Activated T-cell treated with anti-CD3 and anti-CD28 coated beads, Interleukin-2, amount 50 U/mL, for 1 hour (primary cell): ENCODE measurements at places on chromosomes 6 and 20.

DNA sequence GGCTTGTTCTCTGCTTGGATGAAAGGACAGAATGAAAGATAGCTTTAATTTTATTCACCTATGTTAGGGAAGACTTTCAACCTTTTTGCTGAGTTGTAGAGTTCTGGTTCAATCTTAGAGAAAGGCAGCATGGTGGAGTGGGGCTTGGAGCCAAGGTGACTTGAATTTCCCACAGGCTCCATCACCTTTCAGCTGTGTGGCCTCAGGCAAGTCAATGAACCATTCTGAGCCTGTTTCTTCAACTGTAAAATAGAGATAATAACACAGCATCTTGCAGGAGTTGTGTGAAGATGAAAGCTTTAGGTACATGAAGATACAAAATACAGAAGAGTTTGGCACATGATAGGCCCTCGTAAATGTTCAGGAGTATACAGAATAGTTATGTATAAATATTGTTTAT is 19.1 kb upstream of the DTNBP1 start:
- no peak for DNase-seq

- DNase-seq: no peak
These were observed 549.0 kb downstream of the CDH26 start for GRCh38 chr20:60507087-60507694.

DNA sequence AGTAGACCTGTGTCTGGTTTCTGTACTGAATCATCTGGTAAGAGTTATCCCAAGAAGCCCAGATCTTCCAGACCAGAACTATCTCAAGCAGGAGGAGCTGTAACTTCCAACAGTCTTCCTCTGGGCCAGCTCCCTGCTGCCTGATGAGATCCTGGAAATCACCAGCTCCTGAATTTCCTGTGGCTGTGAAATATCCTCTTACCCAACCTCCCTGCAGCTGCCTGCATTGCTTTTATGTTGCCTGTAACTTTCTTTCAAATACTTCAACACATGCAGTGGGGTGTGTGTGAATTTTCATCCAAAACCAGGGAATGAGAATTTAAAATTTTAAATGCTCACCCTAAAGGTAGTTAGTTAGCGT is 160.5 kb upstream of the LAMP5 start:
- DNase-seq: no peak

- DNase-seq: peak; percentile 63
These were observed 77.7 kb upstream of the OLIG3 start for GRCh38 chr6:137571854-137572253.

DNA sequence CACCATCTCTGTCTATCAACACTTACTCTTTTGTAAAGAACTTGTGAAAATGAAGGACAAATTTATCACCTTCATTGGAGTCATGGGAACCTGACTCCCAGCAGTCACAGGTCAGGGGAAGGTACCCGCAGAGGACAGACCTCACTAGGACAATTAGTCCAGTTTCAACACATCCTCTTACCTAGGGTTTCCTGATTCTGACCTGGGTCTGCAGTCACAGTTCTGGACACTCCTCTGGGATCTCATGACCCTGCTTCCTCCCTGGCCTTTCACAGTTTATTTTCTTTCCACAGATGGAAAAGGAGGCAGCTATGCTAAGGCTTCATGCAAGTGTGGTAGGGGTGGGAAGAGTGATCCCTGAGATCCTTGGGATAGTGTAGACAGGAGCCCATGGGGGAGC is 15.7 kb downstream of the HLA-A start:
- DNase-seq: no peak
